Activated CD4-positive, CD25-positive, alpha-beta regulatory T cell (primary cell): ENCODE measurements at places on chromosomes 1 and 21.

- no peak for DNase-seq
Measured at GRCh38 chr21:17461582-17461981, 51.3 kb upstream of the CXADR start.

- DNase-seq = no peak
Measured at GRCh38 chr1:162977944-162978568, 91.1 kb upstream of the RGS4 start.

DNA sequence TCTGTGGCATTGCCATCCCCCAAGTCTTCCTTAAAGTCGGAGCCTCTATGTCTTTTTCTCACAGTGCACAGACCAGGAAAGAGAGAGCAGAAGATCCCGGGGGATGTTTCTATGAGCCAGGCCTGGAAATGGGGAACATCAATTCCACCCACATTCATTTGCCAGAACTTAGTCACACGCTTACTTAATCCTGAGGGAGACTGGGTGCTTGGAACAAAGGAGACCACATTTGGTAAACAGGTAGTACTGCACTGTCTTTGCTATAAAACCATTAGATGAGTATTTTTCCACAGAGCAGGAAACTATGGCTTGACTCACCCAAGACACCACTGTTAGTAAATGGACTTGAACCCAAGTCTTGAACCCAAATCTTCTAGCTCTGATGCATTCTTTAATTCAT lies 60.7 kb upstream of the CTTNBP2NL start:
- DNase-seq = no peak

GRCh38 chr21:43328958-43329691 lies 97.8 kb downstream of the SIK1 start:
- no peak for DNase-seq

- DNase-seq = no peak
Measured at GRCh38 chr1:113868387-113869083, 3.0 kb downstream of the PTPN22 start.

DNA sequence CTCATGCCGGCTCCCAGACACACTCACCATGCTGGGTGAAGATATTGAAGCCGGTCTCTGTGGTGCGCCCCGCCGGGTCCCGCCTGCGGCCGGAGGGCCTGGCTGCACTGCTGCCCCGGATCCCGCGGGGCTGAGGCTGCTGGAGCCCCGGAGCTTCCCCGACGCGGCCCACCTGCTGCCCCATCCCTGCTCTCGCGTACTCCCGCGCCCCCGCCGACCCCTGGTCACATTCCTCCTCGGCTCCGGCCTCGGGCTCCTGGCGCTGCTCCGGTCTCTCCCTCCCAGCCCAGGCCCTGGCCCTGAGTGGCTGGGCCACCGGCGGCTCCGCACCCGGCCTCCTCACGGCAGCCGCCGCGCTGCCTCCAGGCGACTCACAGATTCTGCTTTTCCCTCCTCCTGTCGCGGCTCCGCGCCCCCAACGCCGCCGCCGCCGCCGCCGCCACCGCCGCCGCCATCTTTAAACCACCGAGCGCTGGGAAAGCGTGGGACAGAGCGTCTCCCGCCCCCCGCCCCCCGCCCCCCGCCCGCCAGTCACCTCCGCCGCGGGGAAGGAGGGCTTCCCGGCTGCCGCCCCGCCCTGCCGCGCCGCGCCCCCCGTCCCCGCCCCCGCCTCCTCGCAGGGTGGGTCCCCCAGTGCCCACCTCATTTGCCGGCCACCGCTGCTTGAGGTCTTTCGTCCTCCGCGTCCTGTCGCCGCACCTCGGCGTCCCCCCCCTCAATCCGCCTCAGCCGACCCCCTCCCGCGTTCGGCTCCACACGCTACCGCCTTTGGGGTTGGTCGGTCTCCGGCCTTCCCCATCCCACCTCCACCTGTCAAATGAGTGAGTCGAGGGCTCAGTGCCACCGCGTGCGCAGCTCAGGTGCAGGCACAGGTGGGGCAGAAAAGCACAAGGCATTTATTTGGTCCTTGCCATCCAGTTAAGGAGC lies at the start of gene ABL2:
TSS of gene ABL2 (minus strand) at position 464 of the 927 bp plus-strand sequence. CDS start at position 184, 280 bp downstream.
- DNase-seq = peak; percentile 15

DNA sequence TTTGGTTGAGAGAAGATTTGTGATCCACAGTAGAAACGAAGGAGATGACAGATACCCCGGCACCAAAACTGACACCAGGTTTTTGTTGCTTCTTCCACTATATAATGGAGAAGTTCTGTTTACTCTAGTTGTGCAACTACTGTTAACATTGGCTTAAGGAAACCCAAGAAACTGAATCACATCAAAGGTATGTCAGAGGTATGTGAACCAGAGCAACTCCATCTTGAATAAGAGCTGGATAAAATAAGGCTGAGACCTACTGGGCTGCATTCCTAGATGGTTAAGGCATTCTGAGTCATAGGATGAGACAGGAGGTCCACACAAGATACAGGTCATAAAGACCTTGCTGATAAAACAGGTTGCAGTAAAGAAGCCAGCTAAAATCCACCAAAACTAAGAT lies 173.7 kb upstream of the CAMK1G start:
- no peak for DNase-seq

DNA sequence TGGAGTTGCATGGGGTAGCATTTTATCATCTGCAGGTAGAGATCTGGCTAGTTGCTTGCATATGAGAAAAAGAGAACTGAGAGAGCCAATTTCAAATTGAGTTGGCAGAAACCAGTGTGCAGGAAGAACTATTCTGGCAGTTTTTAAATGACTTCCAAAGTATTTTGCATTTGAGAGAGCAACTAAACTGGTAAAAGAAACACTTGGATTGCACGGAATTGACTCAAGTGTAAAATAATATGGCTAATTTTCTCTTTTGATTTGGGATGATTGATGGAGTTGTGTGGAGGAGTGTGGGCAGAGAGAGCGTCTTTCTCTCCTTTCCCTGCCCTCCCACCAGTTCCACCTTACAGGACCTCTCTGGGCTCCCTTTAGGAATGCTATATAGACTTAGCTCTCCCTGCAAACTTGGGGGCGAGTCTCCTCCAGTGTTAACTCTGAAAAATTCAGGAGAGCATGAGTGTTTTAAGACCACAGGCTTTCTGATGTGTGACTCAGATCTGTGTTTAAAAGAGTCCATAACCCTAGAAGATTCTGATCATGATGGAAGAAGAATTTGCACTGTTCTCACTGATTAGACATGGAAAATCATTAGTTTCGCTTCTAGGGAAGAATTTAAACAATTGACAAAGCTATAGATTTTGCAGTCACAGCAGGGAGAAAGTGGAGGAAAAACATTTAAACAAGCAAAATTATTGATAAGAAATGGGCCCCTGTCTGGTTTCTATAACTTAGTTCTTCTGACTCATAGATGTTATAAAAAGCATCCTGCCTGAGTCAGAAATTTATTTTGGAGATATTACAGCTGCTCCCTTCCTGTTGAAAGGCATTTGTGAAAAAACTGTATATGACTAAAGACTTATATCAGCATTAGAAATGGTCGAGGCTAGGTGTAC lies 24.9 kb upstream of the CTBS start:
- no peak for DNase-seq

GRCh38 chr1:77322061-77322900 lies 40.5 kb downstream of the AK5 start:
- no peak for DNase-seq

- DNase-seq = no peak
Measured at GRCh38 chr1:14689996-14690615, 91.6 kb downstream of the KAZN start.

DNA sequence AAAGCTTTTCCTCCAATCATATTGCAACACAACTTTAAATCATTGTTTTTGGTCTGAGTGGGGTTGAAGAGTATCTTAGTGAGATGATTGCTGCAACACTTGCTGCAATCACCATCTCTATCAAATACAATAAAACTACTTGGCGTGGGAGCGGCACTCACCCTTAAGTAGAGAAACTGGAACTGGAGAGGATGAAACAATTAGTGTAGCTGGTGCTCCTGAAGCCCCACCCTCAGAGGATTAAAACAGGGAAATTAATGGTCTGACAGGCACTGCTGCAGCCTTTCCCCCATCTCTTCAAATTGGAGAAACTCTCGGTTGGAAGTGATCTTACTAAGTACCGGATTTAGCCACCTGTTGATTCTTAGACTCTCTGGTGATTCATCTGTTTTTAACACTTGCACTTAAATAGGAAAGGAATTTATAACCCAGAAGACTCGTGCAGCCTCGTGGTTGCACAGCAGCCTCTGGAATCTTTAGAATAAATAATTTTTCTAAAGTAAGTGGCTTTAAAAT lies 80.5 kb upstream of the KIF26B start:
- no peak for DNase-seq

- DNase-seq = no peak
Measured at GRCh38 chr1:61300899-61301298, 218.5 kb downstream of the NFIA start.

DNA sequence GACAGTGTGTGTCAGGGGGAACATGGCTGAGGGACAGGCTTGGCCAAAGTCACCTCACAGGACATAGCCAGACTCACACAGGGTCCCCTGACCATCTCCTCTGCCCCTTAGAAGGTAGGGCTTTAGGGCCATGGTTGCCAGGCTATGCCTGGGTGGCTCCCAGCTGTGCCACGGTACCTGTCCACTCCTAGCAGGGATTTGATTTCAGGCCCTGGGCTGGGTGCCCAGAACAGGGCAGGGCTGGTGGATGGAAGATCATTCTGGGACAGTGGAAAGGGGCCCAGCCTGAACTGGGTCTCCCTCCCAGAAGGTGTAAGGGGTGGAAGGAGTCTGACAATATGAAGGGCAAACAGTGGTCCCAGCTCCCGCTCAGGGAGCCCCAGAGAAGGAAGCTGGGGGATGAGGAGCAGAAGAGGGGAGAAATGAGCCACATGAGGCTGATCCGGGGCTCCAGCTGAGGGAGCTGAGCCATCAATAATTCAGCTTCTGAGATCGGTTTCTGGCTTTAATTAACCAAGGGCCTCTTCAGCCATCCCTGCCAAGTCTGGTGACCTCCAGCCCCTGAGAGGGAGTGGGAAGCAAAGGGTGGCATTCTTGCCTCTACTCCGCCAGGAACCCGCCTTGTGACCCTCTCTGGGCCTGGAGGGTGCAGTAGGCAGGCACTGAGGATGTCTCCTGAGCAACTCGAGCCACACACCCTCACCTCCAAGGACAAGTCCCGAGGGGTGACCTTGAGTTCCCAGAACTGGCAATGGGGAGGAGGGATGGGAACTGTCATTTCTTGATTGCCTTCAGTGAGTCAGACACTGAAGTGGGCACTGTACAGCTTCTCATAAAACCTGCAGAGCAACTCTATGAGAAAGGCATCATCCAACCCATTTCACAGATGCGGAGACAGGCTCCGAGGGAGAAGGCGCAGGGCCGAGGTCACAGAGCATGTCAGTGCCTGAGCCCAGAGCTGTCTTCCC lies 2.1 kb downstream of the CD164L2 start:
- DNase-seq = no peak

DNA sequence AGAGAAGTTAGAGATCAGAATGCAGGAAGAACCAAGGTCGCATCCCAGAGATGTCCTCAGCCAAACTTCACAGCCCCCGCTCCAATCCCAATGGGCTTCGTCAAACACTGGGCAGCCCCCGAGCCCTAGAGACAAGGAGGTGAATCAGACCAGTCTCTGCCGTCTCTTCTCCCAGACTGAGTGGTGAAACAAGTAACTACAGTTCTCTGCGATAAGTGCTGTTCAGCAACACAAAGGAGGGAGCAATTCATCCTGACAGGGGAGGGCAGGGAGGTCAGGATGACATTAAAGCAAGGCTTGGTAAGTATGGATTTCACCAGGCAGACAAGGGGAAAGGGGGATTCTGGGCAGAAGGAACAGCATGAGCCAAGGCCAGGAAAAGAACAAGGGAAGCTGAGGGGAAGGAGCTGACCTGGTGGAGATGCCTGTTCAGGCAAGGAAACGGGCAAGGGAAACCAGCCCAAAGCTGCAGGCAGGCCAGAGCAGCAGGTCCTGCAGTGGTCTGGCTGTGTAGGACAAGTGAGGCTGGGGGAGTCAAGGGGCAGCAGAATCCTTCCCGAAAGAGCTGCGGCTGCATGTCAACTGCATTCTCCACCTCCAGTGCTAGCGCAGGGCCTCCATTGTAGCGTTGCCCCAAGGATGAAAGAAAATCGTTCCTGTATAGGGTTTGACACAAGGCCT lies 13.6 kb upstream of the ERI3 start:
- DNase-seq = no peak

- DNase-seq = no peak
Measured at GRCh38 chr1:29708796-29709703, 472.7 kb downstream of the PTPRU start.

DNA sequence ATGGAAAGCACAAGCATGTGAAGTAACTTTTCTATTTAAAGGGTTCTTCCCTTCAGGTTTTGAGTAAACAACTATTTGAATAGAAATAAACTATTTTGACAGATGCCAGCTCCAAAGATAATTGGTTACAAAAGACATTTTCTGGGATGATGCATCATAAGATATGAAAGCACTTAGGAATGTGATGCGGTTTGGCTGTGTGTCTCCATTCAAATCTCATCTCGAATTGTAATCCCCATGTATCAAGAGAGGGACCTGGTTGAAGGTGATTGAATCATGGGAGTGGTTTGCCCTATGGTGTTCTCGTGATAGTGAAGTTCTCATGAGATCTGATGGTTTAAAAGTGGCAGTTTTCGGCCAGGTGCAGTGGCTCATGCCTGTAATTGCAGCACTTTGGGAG lies 6.4 kb downstream of the DISP1 start:
- DNase-seq = no peak

DNA sequence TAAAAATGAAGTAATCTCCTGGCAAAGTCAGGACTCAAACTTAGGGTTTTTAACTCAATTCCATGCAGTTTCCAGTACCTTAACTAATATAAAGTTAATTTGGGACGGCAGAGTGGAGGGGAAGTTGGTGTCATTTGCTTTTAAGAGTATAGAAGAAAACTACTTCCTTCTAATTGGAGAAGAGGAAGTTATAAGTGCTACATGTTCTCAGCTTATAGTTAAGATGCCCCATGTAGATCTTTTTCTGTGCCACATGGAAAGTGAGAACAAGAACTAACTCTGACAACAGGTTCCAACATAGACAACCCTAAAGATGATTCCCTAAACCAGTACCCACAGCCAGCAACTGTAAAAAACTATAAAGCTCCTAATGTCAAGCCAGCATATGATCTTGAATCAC lies 11.5 kb downstream of the RRAGC start:
- DNase-seq = no peak

DNA sequence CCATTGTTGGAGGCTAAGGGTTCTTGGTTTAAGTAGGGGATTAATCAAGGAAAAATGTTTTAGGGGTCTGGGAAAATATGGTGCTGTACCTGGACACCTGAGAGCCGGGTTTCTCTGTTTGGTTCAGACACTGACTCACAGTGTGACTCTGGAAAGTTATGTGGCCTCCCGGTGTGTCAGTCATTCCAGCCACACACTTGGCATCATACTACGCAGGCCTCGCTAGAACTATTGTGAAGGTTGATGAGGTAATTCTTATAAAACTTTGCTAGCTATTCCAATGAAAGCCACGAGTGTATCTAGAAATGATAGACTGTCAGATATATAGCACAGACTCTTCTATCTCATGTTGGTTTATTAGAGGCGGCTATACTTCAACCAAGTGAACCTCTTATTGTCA lies 4.8 kb upstream of the CAMSAP2 start:
- DNase-seq = no peak
